ENCODE measurements at places on chromosomes 16 and 17.

DNA sequence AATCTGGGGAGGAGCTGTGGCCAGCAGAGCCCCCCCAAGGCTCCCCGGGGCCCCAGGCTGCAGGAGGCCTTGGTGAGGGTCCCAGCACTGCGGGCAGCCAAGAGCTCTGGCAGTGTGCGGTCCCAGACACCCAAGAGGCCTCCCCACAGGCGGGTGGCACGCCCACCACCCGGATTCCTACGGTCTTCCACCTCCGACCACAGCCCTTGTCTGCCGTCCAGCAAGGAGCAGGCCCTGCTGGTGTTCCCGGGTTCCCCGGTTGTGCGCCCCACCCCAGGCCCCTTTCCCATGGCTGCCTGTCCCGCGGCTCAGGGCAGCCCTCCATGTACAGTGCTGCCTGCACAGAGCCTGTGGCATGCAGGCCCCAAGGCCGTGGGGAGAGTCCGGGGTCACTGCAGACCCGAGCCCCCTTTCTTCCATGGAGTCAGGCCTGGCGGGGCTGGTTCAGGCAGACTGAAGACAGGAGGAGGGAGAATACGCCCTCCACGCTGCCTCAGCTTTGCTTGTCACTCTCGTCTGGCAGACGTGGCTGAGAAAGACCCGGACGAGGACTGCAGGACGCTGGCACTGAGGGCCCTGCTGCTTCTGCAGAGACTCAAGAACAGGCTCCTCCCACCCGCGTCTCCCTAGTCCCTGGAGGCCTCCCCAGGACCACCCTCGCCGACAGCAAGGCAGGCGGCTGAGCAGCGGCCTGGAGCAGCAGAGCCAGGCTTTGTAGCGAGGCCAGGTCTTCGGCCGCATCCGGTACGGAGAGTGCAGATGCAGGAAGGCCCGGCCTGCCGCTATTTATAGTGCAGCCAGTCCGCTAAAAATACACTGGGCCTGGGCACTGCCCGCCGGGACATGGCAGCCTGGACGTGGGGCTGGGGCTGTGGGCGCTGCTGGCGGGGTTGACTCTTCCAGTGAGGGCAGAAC, 16.4 kb downstream of the TELO2 start:
- no peak for DNase-seq

DNA sequence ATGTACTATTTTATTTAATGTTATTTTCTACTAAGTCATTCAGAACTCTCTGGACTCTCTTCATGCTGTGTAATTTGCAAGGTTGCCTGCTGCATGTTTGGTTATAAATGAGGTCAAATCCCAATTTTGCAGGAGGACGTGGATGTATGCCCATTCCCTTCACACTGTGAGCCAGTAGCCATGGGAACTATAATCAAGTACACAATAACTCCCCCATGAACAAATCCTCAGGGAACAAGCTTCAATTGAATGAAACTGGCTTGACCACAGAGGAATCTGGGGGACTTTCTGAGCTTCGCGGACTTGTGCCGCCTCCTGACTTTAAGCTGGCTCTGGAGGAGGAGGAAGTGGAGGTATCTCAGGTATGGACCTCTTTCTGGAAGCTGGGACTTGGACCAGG, 14.6 kb upstream of the KCTD13 start:
- DNase-seq, result no peak

DNA sequence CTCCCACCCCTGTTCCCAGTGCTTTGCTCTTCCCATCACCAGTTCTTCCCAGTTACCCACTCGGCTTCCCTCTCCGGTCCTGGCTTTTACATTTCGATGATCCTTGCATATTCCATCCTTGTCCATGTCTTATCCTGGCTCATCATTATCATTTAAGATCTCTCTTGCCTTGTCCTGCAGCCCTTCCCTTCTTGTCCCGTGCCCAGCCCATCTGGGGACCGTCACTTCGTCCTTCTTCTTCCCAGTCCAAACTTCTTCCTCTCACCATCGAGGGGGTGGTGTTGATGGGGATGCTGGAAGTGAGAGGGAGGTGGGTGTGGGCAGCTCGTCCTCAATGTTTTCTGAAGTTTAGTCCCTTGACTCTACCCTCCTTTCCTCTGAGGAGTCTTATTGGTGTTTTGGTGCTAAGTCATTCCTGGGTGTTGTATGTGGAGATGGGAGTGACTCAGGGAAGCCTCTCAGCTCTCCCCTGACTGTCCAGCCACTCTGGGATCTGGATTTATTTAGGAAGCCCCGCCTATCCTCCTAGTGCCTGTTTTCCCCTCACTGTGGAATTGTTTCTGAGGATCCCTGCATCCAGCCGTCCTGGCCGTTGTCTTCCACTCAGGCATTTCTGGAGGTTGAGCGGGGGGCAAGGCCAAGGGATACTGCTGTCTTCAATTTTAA, 975 bp downstream of the SNX29 start:
- DNase-seq, result no peak

- peak; percentile 95 for DNase-seq
Measured at GRCh38 chr17:38598536-38598935, 7.2 kb downstream of the SRCIN1 start.

DNA sequence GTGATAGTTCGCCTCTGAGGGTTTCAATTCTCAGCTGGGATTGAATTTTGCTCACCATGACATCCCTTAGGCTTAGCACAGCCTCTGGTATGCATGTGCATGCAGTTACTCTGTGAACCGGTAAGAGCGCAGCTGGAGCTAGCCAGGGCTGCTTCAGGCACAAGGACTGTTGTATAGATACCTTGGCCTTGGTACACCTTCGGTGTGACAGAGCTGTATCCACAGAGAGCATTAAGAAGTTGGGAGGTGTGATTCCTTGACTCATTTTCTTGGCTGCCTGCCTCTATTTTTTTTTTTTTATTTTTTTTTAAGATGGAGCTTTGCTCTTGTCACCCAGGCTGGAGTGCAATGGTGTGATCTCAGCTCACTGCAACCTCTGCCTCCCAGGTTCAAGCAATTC, 2.2 kb upstream of the NUTF2 start:
- DNase-seq, result no peak

GRCh38 chr17:21510686-21511362, 134.7 kb downstream of the KCNJ12 start:
- no peak for DNase-seq

- no peak for DNase-seq
Measured at GRCh38 chr17:70938336-70938735, 769.0 kb downstream of the KCNJ2 start.

DNA sequence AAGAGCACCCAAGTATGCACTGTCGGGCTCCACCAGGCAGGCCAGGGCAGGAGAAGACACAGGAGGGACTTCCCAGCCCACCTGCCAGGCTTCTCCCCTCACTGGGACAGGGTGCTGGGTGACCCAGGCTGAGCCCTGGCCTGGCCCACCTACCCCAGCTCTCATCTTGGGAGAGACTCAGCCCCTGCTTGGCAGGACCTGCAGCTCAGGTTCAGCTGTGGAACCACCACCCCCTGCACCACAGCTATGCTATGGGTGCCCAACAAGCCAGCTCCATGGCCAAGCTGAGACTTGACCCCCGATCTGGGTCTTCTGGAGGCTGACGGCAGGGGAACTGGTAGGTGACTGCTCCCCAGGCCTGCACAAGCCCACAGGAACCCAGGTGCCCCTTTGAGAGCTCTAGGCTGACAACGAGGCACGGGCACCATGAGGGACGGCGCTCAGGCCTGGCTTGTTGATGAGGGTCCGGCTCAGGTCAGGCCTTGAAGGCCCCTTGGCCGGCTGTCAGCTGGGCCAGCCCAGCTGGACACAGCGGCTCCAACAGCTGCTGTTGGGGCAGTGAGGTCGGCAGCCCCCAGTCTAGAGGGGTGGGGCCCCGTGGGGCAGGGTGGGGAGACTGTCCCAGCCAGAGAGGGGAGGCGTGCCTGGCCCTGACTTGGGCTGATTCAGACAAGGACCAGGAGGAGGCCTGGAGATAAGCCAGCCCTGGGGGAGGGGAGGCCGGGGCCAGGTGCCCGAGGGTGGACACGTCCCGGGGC, 4.6 kb downstream of the RPUSD1 start:
- DNase-seq, result peak; percentile 68

GRCh38 chr16:82832821-82833220, 206.1 kb downstream of the CDH13 start:
- DNase-seq, result no peak

- DNase-seq, result no peak
Measured at GRCh38 chr17:1412185-1413110, 12.4 kb upstream of the YWHAE start.

DNA sequence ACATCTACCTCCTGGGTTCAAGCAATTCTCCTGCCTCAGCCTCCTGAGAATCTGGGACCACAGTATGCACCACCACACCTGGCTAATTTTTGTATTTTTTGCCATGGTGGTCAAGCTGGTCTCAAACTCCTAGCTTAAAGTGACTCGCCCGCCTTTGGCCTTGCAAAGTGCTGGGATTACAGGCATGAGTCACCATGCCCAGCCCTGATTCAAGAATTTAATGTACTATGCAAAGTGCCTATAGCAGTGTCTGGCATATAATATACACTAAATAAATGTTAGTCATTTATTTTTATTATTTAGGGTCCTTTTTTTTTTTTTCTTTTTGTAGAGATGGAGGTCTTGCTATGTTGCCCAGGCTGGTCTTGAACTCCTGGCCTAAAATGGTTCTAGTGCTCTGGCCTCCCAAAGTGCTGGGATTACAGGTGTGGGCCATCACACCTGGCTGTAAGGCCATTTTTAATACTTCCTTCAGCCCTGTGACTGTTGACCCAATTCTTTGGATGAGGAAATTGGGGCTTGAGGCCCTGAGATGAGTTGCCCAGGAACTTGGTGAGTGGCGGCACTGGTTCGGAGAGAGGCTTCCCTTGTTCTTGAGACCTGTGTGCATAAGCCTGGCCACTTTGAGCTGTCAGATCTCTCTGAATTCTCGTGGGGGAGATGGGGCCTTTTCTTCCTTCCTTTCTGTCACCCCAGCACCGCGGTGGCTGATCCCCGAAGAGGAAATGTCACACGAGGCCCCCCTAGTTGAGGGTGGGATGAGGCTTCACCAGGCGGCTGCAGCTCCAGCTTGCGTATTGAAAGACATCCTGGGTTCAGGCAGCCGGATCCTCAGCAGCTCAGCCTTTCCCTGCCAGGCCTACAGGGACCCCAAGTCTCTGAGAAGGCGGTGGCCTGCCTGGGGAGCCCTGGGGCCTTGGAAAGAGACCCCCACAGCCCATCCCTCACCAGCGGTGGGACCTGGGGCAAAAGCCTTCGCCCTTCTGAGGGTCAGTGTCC, 38.7 kb downstream of the LAT start:
- DNase-seq, result no peak

DNA sequence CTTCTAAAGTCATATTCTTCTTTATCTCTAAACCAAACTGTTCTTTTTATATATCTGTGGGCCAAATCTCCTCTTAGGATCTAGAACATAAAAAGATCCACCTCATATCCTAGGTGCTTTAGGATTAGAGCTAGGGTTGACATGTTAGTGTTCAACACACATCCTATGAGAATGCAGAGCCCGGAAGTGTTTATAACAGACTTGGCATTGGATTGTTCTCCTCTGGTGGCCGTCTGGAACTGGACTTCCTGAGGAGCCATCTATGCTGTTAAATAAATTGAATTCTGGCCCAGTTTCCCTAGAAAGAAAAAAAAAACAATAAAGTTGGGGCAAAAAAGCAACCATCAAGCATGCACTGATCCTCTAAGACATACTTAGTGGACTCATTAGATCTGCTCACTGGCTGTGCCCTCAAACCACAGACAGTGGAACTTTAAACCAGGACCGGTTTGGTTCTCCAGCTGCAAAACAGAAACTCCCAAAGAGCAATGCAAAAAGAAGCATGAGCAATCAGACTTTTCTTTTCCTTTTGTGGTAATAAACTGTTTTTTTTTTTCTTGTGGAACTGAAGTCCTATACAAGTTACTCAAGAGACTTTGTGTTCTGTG, 182.5 kb downstream of the ZNF18 start:
- DNase-seq, result no peak

GRCh38 chr16:24010440-24011089, 174.8 kb downstream of the PRKCB start:
- peak; percentile 71 for DNase-seq

DNA sequence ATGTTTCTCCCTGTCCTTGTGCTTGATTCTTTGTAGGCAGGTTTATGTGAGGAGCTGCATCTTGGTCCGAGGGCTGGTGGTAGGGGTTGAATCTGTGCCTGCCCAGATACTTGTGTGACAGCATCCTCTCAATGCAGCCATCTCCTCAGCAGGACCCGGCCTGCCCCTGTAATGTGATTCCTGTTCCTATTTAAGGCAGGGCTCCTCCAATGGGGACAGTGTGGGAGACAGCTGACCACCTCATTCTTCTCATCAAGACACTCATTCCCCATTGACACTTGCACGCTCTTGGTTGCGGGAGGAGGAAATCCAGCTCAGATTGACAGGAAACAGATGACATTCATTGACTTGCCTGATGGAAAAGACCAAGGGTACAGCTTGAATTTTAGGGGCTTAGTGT, 384.5 kb downstream of the CPPED1 start:
- no peak for DNase-seq

GRCh38 chr17:55410722-55411462, 10.7 kb downstream of the MMD start:
- DNase-seq, result no peak

DNA sequence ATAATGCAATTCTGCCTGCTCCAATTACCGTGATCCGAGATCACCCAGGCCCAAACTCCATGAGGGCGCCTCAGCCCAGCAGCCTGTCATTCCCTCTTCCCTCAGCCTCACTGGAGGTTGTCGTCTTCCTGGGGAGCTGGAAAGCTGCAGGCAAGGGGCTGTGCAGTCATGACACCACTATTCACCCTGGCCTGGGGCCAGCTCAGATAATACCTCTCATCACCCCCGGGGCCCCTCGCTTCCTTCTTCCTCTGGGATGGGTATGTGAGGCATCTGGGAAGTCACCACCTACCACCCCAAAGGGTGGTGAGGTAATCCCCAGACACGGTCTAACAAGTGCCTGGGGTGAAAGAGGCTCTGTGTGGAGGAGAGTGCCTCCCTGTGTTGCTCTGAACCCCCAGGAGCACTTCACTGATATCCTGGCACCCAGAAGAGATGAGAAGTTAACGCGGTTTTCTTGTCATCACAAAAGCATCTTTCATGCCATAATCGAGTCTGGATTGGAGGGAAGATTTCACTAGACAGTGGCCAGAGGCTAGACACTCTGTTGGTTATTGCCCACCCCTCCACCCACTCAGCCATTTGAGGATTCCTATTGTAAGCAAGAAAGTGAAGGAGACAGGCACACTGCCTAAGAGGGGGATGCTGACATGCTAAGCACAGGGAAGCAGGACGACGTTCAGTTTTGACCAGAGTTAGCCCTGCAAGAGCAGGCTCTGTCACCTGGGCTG, 18.4 kb downstream of the CFAP20 start:
- no peak for DNase-seq

DNA sequence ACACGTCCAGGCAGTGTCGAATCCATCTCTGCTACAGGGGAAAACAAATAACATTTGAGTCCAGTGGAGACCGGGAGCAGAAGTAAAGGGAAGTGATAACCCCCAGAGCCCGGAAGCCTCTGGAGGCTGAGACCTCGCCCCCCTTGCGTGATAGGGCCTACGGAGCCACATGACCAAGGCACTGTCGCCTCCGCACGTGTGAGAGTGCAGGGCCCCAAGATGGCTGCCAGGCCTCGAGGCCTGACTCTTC, 7.2 kb upstream of the CD68 start:
- no peak for DNase-seq

- DNase-seq, result no peak
Measured at GRCh38 chr17:31915456-31916100, 14.1 kb upstream of the UTP6 start.

GRCh38 chr16:84245956-84246678, 6.3 kb upstream of the KCNG4 start:
- no peak for DNase-seq

Data from WERI-Rb-1 (cell line).